NCI-H187 (cell line): ENCODE measurements at places on chromosomes 4 and X.

DNA sequence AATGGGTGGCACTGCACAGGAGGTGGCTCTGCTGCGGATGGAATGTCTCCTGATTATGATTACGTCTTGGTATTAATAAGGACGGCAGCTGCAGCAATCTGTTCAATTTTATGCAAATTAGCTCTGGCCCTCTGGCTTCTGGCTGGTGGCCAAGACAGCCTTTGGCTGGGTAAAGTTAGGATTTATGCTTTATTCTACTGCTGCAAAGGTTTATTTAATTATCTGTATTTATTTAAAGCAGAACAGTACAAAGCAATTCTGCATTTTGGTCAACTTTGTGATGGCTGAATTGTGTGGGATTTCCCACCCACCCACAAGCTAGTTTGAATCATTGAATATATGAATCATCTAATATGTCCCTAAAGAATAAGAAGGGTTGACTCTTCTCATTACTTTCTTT is 745.6 kb upstream of the FAM241A start:
- DNase-seq: no peak

DNA sequence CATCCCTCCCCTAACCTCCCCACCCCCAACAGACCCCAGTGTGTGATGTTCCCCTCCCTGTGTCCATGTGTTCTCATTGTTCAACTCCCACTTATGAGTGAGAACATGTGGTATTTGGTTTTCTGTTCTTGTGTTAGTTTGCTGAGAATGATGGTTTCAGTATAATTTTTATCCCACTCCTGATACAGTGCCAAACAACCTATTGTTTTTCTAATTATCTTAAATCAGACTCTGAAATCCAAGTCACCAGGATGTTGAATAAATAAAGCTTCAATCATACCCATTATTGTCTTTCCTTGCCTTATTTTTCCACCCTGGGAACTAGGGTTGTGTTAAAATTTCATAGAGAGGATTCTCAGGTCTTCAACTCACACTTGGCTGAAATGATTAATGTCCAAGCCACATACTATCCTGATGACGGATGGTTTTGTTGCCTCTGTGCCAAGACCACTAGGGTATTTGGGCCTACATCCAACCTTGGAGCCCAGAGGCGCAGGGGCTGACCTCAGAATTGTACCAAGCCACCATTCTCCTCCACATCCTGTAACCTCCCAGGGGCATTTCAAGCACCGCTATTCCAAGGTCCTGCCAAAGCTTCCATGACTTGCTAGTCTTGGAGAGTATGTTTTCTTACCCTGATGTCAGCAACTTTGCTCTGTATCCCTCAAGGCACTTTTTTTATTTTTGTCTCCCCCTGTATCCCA is 332.4 kb downstream of the ARHGAP24 start:
- no peak for DNase-seq

DNA sequence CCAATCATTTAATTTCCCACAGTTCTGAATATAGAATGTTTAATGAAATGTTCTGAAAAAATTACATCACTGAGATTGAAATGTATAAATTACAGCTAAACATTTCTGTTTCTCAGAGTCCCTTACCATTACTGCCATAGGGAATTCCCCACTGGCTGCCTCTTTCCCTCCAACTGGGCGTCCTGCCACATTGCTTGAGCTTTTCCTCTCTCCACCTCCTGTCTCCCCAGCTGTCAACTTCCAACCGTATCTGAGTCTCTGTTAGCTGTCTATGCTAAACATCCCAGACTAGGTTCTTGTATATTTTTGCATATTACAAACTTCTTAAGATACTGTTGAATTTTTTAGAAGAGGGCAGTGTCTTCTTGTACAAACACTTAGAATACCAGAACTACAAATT is 407.3 kb upstream of the SLIT2 start:
- DNase-seq: no peak

DNA sequence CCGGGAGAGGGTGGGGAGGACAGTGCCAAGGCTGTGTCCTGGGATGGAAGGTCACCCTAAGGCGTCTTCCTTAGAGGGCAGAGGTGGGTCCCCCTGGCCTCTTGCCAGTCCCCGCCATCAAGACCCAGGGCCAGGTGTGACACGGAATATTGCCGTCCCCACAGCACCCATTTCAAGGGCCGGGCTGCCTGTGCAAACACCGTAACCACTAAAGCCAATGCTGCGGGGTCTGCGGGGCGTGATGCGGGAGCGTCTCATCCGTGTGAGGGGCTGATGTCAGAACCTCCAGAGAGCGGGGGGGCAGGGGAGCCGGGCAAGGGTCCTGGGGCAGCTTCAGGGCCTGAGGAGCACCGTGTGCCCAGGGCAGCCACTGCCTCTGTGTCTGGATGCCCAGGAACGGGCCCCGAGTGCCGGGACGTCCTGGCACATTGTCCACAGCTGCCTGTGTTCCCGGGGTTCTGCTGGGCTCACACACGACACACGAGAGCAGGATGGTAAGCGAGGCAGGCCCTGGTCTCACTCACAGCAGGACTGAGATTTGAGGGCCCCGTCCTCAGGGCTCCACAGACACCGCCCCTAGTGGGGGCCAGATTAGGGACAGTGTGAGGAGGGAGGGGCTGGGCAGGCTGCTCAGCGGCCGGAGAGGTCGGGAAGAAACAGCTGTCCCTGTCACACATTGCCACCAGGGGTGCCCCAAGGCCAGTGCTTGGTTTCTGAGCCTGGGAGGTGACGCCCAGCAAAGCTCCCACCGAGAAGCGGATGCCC is 29.2 kb downstream of the NKX1-1 start:
- no peak for DNase-seq

DNA sequence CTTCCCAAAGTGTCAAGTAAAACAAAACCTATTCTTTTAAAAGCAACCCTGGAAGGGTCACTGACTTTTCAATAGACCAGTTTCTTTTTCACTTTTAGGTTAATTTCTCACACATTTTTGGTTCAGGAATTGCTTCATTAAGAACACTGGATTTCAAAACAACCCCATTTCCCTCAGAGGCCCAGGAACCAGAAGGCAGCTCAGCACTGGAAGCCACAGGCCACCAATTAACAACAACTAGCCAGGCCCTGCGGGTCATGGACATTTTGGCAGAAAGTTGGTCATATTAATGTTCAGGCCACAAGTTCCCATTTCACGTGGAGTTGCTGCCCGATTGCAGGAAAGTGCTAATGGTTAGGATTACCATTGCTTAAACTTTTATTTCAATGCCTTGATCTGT is 39.8 kb downstream of the HAND2 start:
- DNase-seq: no peak

GRCh38 chr4:138833974-138834373 is 181.6 kb upstream of the NOCT start:
- no peak for DNase-seq

GRCh38 chrX:148381603-148382002 is 118.8 kb upstream of the AFF2 start:
- DNase-seq: no peak

GRCh38 chr4:89992744-89993143 is 98.1 kb downstream of the MMRN1 start:
- DNase-seq: no peak

DNA sequence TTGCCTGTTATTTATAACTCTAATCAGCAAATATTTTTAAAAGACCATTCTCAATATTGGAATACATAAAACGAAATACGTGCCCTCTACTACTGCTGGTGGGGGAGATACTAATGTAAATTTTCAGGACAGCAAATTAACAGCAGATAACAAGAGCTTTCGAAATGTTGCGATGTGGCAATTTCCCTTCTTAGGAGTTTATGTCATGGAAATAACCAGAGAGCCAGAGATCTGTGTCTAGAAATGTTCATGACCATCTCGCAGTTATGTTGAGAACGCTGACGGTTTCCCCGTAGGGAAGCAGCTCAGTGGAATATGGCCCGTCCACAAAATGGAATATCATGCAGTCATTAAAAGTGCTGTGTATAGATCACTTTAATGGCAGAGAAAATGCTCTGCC is 238.4 kb upstream of the PSAPL1 start:
- no peak for DNase-seq

- no peak for DNase-seq
Observed at GRCh38 chr4:159041054-159042034, 61.5 kb upstream of the RAPGEF2 start.

DNA sequence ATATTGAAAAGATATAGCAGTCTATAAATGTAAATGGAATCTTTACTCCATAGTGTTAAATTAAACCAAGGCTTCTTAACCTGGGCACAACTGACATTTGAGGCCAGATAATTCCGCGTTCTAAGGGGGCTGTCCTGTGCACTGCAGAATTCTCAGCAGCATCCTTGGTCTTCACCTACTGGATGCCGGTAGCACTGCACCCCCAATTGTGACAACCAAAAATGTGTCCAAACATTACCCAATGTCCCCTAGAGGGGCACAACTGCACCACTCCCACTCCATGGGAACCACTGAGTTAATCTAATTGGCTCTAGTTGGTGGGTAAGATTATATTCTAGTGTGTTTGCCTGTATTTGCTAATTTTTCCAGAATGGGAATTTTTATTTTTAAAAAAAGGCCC is 16.6 kb downstream of the AP1S2 start:
- DNase-seq: no peak

GRCh38 chr4:40502934-40503333 is 126.7 kb downstream of the RBM47 start:
- DNase-seq: no peak

DNA sequence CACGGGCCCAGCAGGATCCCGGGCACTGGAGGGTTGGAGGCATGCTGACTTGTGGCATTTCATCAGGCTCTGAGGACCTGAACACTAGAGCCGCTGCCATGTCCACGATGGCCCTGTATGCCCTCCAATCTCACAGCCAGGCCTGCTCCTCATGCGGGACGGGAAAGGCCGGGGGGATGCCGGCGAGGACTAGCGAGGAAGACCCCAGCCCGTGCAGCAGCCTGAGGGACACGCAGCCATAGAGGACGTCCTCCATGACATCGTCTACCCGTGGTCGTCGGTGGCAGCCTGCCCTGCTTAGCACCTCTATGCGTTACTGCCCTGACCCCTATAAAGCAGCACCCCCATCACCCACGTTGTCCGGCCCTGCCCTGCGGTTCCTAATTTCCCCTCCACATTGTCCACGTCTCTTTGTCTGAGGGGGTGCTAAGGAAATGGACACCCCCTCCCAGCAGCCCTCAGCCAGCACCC is 32.6 kb downstream of the HMX1 start:
- DNase-seq: no peak

DNA sequence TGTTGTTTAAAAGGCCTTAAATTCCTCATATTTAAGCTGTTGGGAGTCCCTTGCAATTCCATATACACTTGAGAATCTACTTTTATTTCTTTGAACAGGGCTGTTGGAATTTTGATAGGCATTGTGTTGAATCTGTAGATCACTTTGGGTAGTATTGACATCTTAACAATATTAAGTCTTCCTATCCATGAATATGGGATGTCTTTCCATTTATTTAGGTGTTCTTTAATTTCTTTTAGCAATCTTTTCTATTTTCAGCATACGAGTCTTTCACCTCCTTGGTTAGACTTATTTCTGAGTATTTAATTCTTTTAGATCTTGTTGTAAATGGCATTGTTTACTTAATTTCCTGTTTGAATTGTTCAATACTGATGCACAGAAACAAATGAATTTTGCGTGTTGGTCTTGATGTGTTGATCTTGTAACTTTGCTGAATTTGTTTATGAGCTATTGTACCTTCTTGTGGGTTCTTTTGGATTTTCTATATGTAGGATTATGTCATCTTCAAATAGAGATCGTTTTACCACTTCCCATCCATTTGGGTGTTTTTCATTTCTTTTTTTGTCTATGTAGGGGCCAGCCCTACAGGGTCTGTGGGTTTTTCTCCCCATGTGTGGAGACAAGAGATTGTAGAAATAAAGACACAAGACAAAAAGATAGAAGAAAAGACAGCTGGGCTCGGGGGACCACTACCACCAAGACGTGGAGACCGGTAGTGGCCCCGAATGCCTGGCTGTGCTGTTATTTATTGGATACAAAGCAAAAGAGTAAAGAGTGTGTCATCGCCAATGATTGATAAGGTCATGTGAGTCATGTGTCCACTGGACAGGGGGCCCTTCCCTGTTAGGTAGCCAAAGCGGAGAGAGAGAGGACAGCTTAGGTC is 18.2 kb upstream of the CTBP1 start:
- DNase-seq: no peak

DNA sequence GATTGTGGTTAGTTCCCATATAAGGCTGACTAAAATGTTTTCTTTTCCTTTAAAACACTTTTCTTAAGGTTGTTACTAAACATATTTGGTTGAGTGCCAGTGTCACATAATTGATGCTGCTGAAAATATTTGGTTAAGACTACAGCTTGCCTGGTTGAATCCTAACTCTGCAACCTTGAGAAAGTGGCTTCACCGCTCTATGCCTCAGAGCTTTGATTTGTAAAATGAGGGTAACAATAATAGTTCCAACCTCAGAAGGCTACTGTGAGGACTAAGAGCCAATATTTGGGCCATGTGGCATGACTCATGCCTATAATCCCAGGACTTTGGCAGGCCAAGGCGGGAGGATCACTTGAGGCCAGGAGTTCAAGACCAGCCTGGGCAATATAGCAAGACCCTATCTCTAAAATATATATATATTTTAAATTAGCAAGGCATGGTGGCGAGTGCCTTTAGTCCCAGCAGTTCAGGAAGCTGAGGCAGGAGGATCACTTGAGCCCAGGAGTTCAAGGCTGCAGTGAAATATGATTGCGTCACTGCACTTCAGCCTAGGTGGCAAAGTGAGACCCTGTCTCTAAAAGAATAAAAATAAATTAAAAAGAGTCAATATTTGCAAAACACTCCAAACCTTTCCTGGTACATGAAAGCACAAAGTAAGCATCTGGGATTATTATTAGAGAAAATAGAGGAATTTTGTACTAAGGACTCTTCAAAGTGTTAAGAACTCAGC is 7.1 kb upstream of the NEIL3 start:
- DNase-seq: no peak

- no peak for DNase-seq
Observed at GRCh38 chr4:172865531-172866127, 303.0 kb upstream of the GALNT7 start.

GRCh38 chr4:38924353-38924752 is 56.7 kb downstream of the FAM114A1 start:
- no peak for DNase-seq

DNA sequence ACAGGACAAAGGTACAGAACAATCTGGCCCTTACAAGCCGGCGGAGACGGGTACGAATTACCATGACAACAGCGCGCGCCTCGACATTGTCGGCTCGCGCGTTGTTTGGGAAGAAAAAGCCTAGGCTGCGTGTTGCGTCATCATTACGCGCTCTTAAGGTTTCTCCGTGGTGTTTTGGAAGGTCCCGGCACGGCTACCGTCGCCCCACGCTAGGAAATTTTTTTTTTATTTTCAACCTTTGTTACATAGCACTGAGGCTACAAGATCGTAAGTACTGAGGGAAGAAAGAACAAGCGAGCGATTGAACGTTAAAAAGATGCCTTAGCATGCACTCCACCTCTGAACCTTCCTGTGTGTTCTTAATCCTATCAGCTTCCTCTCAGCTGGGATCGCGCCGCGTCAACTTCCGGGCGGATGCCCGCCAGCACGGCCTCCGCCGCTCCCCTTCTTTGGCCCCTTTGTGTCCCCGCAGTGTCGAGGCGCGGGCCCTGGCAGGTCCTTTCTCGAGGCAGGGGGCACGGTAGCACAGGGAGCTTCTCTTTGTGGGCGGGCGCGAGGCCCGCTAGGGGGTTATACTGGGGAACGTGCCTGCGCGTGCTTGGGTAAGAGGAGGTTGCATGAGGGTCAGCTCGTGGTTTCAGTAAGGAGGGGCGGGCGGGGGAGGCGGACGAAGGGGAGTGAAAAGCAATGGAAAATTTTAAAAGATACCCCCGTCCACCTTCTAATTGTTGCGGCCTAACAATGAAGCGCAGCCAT is at the start of gene SMARCAD1:
Gene SMARCAD1 (plus strand): TSS at position 397 of the 756 bp plus-strand sequence. CDS start 530 bp downstream, outside the sequence.
- DNase-seq: peak; percentile 91
